GM23338 (cell line): ENCODE measurements at places on chromosomes 11 and 22. TPM values are rescaled to one million over a fixed set of nuclear protein-coding genes. Genes with fewer than 3 reads are reported as not detected.

CBLIF gene
- polyA plus RNA-seq = not detected in 2 replicates

TRIM49C gene
- not detected in 2 replicates for polyA plus RNA-seq

UBQLN3 gene
- polyA plus RNA-seq = not detected in 2 replicates

TYR gene
- 0.08 TPM in 1 of 2 replicates, not detected in the other for polyA plus RNA-seq

IL17REL gene
- polyA plus RNA-seq = not detected in 2 replicates

GNG3 gene
- 5.7 and 7.2 TPM in 2 replicates for polyA plus RNA-seq

DDI1 gene
- 0.13 TPM in 1 of 2 replicates, not detected in the other for polyA plus RNA-seq

FGF19 gene
- 21.7 and 22.3 TPM in 2 replicates for polyA plus RNA-seq

ARHGAP42 gene
- polyA plus RNA-seq = 23.5 and 23.7 TPM in 2 replicates

KIRREL3 gene
- 0.13 and 0.30 TPM in 2 replicates for polyA plus RNA-seq

BANF1 gene
- 765 and 903 TPM in 2 replicates for polyA plus RNA-seq

TPH1 gene
- 0.03 and 0.13 TPM in 2 replicates for polyA plus RNA-seq

C22orf31 gene
- polyA plus RNA-seq = 0.36 TPM in 1 of 2 replicates, not detected in the other

TECTA gene
- 0.24 and 0.34 TPM in 2 replicates for polyA plus RNA-seq

NARS2 gene
- 50.9 and 62.0 TPM in 2 replicates for polyA plus RNA-seq

NCAM1 gene
- polyA plus RNA-seq = 0.76 and 0.97 TPM in 2 replicates

MYOD1 gene
- not detected in 2 replicates for polyA plus RNA-seq

TRIM34 gene
- 0.57 and 1.9 TPM in 2 replicates for polyA plus RNA-seq

MYRF gene
- polyA plus RNA-seq = 1.9 and 2.2 TPM in 2 replicates

RBM14 gene
- polyA plus RNA-seq = 39.7 and 45.4 TPM in 2 replicates

PIK3IP1 gene
- 1.1 and 1.5 TPM in 2 replicates for polyA plus RNA-seq

TMEM223 gene
- 59.6 and 69.1 TPM in 2 replicates for polyA plus RNA-seq

IFITM10 gene
- polyA plus RNA-seq = 0.06 TPM in 1 of 2 replicates, not detected in the other

SLC29A2 gene
- 26.0 TPM in 2 replicates for polyA plus RNA-seq

OR8D1 gene
- not detected in 2 replicates for polyA plus RNA-seq

SLC22A12 gene
- polyA plus RNA-seq = not detected in 2 replicates

RAG1 gene
- 0.26 and 0.89 TPM in 2 replicates for polyA plus RNA-seq

ANGPTL5 gene
- polyA plus RNA-seq = not detected in 2 replicates

STK33 gene
- 12.9 and 18.2 TPM in 2 replicates for polyA plus RNA-seq

VWCE gene
- polyA plus RNA-seq = 9.7 and 9.9 TPM in 2 replicates

OR6T1 gene
- polyA plus RNA-seq = not detected in 2 replicates

TRIM48 gene
- polyA plus RNA-seq = not detected in 2 replicates

TAGLN gene
- 86.8 TPM in 2 replicates for polyA plus RNA-seq

C11orf87 gene
- polyA plus RNA-seq = 0.40 and 0.50 TPM in 2 replicates

TRIM51 gene
- 0.14 and 0.21 TPM in 2 replicates for polyA plus RNA-seq
